Left ventricle myocardium inferior (tissue), 1 donor: ENCODE measurements at places on chromosomes 7 and 10. TPM values are rescaled to one million over a fixed set of nuclear protein-coding genes. Genes with fewer than 3 reads are reported as not detected.
A peak's percentile ranks its signal among the peaks of the same experiment; 100 is the strongest.

The C10orf53 gene
- total RNA-seq = not detected

The CPA4 gene
- not detected for total RNA-seq

The STK31 gene
- not detected for total RNA-seq

The PNLIPRP3 gene
- not detected for total RNA-seq

The SEMA3D gene
- total RNA-seq = 1.8 TPM

The ADARB2 gene
- 0.11 TPM for total RNA-seq

DNA sequence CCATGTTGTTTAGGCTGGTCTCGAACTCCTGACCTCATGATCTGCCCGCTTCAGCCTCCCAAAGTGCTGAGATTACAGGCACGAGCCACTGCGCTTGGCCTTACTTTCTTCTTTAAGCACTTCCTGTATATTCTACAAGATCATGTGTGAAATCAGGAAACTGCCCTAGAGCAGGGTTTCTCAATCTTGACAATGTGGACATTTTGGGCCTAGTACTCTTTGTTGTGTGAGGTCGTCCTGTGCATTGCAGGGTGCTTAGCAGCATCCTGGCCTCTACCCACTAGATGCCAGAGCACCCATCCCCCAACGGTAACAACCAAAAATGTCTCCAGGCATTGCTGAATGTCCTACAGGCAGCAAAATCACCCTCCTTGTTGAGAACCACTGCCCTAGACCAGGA lies 24.7 kb downstream of the RRP12 start:
- no peaks in the 10 kb centered on the region for H3K27me3 ChIP-seq
- H3K4me1 ChIP-seq = no peaks in the 10 kb centered on the region
- H3K36me3 ChIP-seq = peaks cover 82% of the 10 kb centered on the region
- no peak for DNase-seq

DNA sequence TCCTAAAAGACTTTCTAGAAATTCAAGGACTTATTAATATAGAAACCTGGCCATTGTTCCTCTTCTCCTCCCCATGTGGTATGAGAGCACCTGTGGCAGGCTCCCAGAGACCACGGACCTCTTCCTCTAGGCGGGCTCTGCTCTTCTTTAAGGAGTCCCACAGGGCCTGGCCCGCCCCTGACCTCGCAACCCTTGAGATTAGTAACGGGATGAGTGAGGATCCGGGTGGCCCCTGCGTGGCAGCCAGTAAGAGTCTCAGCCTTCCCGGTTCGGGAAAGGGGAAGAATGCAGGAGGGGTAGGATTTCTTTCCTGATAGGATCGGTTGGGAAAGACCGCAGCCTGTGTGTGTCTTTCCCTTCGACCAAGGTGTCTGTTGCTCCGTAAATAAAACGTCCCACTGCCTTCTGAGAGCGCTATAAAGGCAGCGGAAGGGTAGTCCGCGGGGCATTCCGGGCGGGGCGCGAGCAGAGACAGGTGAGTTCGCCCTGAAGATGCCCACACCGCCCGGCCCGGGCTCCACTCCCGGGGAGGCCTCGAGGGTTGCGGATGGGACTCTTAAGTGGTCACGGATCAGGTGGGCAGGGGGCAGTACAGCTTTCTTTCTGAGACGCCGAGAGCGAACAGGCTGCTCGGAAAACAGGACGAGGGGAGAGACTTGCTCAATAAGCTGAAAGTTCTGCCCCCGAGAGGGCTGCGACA lies at the start of gene SLC26A4:
SLC26A4 (plus strand) TSS at position 448 of the 700 bp plus-strand sequence. CDS start 814 bp downstream, outside the sequence.
- peaks cover 18% of the 10 kb centered on the region for H3K4me1 ChIP-seq
- H3K36me3 ChIP-seq = no peaks in the 10 kb centered on the region
- H3K27me3 ChIP-seq = peaks cover 23% of the 10 kb centered on the region
- DNase-seq = no peak

GRCh38 chr10:98460837-98461499 lies 14.2 kb upstream of the HPS1 start:
- no peak for DNase-seq
- no peaks in the 10 kb centered on the region for H3K36me3 ChIP-seq
- H3K27ac ChIP-seq = peak overlapping the region; percentile 82
- no peaks in the 10 kb centered on the region for H3K27me3 ChIP-seq
- H3K4me3 ChIP-seq = no peak overlapping the region

DNA sequence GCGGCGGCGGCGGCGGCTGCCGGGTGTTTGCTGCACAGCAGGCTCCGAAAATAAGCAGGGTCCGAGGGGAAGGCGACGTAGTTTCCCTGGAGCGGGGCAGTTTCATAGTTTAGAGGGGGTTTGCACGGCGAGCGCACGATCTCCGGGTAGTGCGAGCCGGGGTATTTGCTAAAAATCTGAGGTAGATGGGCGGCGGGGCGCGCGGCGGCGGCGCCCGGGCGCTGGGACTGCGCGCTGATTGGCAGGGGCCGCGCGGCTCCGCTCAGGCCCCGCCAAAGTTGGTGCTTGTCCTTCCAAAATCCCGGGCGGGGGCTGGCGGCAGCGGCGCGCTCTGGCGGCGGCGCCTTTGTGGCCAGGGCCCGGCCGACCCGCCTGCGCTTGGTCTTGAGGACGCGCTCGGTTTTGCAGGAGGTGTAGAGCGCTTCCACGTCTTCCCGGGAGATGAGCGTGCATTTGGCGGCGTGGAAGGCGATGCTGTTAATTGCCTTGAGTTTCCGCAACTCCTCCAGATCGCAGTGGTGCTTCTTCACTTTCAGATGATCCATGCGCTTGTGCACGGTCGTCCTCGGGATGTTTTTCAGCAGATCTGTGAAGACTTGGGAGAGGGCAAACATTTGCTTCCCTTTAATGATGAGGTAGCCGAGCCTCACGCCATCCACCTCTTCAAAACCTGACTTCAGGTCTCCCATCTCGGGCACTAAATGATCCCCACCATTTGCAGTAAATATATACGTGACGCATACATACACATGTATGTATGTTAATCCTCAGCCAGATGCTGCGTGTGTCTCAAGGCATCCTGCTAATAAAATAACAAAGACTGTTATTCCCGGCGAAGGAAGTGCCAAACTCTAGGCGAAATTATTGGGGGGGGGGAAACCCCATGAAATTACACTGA lies 8.1 kb downstream of the SKIDA1 start:
- H3K27me3 ChIP-seq = peaks cover 5% of the 10 kb centered on the region
- peak overlapping the region; percentile 75 for H3K4me3 ChIP-seq
- peaks cover 57% of the 10 kb centered on the region for H3K4me1 ChIP-seq
- peak; percentile 68 for DNase-seq

GRCh38 chr7:12066004-12066403 lies 145.1 kb upstream of the TMEM106B start:
- H3K36me3 ChIP-seq = no peaks in the 10 kb centered on the region
- no peak for DNase-seq
- H3K4me3 ChIP-seq = no peak overlapping the region
- H3K4me1 ChIP-seq = no peaks in the 10 kb centered on the region

DNA sequence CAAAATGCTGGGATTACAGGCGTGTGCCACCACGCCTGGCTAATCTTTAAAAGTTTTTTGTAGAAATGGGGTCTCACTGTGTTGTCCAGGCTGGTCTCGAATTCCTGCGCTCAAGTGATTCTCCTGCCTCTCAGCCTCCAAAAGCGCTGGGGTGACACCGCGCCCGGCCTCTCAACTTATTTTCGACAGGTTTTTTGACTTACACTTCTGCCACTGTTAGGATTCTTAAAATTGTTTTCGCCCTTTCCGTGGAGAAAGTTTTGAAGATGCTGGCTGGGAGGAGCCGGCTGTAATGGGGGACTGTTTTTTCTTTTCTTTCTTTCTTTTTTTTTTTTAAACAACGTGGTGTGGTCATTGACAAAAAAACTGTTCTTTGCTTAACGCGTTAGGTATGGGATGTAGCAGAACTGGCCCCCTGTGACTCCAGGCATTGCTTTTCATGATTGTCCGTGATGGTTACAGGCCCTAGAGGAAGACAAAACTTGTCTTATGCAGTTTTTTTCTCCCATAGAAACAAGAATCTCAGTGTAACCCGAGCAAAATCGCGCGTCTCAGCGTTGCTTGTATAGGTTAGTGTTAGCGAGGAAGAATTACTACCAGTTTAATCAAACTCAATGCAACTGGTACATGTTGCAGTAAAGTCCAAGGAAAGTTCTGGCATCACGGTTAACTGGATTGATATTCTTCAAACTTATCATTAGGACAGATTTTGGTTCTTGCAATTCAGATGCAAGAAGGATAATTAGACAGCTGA lies 72.2 kb downstream of the DAGLB start:
- peak overlapping the region; percentile 74 for H3K4me3 ChIP-seq
- H3K27ac ChIP-seq = peak overlapping the region; percentile 97
- no peaks in the 10 kb centered on the region for H3K27me3 ChIP-seq
- H3K36me3 ChIP-seq = no peaks in the 10 kb centered on the region

DNA sequence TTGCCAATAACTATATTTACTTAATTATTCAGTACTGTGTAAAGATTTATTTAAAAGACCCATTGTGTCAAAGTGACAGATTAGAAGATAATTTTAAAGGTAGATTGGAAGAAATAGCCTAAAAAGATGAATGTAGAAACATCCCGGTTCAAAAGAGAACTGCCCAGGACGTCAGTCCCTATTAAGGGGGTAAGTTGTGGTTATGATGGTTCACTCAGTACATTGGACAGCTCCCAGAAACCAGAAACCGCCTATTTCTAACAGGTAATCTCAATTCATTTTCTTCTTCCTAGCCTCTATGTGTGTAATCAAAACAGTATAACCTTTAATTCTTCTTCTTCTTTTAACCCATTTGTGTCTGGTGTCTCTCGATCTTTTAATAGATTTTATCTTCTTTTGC lies 1.5 kb upstream of the FERD3L start:
- H3K36me3 ChIP-seq = no peaks in the 10 kb centered on the region
- peaks cover 76% of the 10 kb centered on the region for H3K27me3 ChIP-seq
- no peak for DNase-seq
- H3K27ac ChIP-seq = no peak overlapping the region
- peaks cover 15% of the 10 kb centered on the region for H3K4me1 ChIP-seq

- no peak overlapping the region for H3K4me3 ChIP-seq
- no peak overlapping the region for H3K27ac ChIP-seq
- peaks cover 5% of the 10 kb centered on the region for H3K4me1 ChIP-seq
- H3K27me3 ChIP-seq = peaks cover 4% of the 10 kb centered on the region
- H3K36me3 ChIP-seq = no peaks in the 10 kb centered on the region
- no peak for DNase-seq
Measured at GRCh38 chr7:152907042-152907761, 147.7 kb downstream of the ACTR3B start.

GRCh38 chr7:88668591-88668990 lies 90.9 kb upstream of the ZNF804B start:
- no peaks in the 10 kb centered on the region for H3K36me3 ChIP-seq
- H3K27me3 ChIP-seq = no peaks in the 10 kb centered on the region
- H3K4me1 ChIP-seq = no peaks in the 10 kb centered on the region
- DNase-seq = no peak
- no peak overlapping the region for H3K27ac ChIP-seq

GRCh38 chr10:101292194-101293006 lies 61.6 kb upstream of the BTRC start:
- H3K27me3 ChIP-seq = peaks cover 96% of the 10 kb centered on the region
- H3K4me1 ChIP-seq = peaks cover 26% of the 10 kb centered on the region
- peak overlapping the region; percentile 84 for H3K27ac ChIP-seq
- H3K36me3 ChIP-seq = no peaks in the 10 kb centered on the region

DNA sequence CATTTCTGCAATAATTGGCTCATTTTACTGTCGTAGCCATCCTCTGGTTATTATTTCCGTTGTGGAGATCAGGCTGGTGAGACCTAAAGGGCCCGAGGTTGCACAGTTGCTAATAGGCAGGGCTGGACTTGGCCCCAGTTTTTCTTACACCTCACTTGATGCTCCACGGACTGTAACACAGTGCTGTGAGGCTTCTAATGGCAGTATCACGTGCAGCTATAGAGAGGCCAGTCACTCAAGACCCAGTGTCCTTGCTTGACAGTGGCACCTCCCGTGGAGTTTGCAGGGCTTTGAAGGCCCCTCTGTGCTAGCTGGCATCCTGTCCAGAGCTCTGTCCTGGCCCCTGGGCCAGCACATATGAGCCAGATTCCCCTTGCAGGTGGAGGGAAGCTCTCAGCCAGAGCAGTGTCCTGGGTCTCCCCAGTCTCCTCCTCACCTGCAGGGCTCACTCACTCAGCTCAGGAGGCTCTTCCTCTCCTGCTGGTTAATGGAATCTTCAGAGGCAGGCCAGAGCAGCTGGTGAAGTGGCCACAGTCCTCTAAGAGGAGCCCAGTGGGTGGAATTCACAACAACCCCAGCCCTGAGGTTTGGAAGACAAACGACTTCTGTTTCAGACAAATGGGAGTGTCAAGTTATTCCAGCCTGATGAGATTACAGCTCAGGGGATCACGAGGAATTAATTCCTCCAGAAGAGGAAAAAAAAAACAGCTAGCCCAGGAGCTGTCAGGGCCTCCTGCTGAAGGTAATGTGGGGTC lies 114.2 kb upstream of the FAM180A start:
- H3K27me3 ChIP-seq = no peaks in the 10 kb centered on the region
- DNase-seq = no peak
- H3K27ac ChIP-seq = no peak overlapping the region
- no peaks in the 10 kb centered on the region for H3K36me3 ChIP-seq
- H3K4me3 ChIP-seq = no peak overlapping the region

- DNase-seq = no peak
- H3K36me3 ChIP-seq = no peaks in the 10 kb centered on the region
- H3K27me3 ChIP-seq = peaks cover 23% of the 10 kb centered on the region
- no peaks in the 10 kb centered on the region for H3K4me1 ChIP-seq
- no peak overlapping the region for H3K4me3 ChIP-seq
- H3K27ac ChIP-seq = no peak overlapping the region
Measured at GRCh38 chr10:47156873-47157272, 143.1 kb upstream of the GDF10 start.
